ENCODE measurements at places on chromosomes 2 and 18. TPM values are rescaled to one million over a fixed set of nuclear protein-coding genes. Genes with fewer than 3 reads are reported as not detected.

The SIX3 gene
- not detected for total RNA-seq

The AGXT gene
- total RNA-seq: not detected

The CCDC102B gene
- total RNA-seq: 5.0 TPM

The MROH2A gene
- 0.14 TPM for total RNA-seq

The TMEFF2 gene
- total RNA-seq: not detected

All from transverse colon (tissue), 4 donors.